CD4-positive, alpha-beta T cell treated with Interleukin-4 for 1 hour (primary cell): ENCODE measurements at places on chromosomes 1 and 21.
A peak's percentile ranks its signal among the peaks of the same experiment; 100 is the strongest.

DNA sequence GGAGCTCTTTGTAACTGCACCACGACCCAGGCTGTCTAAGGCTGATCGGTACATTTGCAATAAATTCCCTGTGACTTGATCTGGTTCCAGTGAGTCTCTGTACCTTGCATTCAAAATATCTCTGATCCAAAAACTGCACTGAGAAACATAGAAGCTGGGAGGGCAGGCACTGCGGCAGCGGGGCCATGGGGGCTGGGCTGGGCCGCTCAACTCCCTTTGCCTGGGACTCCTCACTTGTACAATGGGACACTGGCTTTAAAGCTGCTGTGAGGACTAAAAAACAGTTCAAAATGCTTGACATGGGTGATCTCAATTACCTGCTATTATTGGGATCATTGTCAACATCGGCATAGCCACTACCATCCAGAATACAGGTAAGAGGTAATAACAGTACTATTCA lies 644.0 kb downstream of the AJAP1 start:
- DNase-seq = no peak

DNA sequence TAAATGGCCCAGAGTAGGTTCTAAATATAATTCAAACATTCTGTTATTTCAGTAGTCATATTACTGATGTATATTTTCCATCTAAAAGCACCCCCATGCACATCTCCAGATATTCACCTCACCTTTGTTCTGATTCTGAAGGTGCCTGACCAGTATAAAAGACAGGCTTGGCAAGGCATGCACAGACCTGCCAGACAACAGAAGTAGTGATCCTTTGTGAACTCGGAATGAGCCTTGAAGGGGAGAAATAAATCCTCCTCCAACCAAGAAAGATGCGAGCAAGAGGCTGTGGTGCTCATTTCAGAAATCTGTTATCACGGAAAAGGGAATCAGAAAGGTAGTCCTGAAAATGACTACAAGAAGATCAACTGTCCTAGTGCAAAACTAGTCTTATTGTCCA lies 287.3 kb downstream of the VAV3 start:
- no peak for DNase-seq

GRCh38 chr1:55868026-55868425 lies 652.9 kb upstream of the USP24 start:
- no peak for DNase-seq

GRCh38 chr1:107930292-107930691 lies 34.7 kb downstream of the VAV3 start:
- no peak for DNase-seq

DNA sequence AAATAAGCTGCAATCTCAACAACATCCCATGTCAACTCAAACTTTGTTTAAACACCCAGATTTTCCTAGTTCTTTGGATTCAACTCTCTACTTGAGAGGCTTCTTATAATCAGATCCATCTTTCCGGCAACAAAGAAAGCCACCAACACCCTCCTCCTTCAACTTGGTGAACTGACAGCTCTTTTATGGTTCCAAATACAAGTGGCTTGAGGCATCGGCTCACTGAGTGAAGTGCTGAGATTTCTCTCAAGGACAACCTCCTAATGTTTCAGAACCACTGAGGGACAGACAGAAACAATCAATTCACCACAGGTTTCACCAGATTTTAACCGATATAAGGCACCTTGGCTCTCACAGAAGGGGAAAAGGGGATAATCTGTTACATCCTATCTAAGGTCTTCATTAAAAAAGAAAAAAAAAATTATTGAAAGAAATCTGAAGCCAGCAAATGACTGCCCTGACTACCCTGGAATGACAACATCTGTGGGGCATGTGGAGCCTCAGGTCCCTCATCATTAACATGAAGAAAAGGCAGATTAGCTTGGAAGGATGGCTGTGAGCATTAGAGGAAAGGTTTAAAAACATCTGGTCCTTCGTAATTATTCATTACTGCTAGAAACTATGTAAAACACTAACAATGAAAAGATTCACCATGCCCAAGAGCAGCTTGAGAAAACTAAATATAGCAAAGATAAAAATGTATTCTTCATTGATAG lies 50.9 kb downstream of the PTPN14 start:
- no peak for DNase-seq

GRCh38 chr1:2356401-2356800 lies 35.0 kb downstream of the MORN1 start:
- DNase-seq = no peak

DNA sequence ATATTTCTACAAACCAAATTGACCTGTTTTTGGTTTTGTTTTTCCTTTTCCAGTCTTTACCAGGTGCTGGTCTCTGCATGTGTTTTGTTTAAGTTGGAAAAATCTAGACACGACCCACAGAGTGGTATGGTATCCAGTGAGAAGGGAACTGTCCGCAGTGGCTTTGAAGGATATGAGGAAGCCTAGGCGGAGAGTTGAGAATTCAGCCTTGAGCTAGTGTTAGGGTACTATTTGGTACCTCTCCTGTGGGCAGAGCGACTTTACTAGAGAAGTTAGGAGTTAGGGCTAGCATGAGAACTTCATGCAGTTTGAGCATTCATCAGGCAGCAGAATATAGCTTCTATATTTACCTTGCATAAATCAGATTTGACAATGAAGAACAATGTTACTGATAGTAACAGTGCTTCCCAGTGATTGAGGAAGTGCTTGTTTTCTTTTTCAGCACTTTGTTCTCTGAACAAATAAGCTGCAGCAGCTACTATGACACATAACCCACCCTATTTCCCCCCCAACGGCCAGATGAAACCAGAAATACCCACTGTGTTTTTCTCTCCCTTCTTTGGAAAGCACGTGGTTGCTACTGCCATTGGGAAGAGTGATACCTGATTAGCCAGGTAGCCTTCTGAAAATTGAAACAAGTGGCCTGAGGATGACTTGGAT lies 19.0 kb downstream of the MRPS6 start:
- no peak for DNase-seq

DNA sequence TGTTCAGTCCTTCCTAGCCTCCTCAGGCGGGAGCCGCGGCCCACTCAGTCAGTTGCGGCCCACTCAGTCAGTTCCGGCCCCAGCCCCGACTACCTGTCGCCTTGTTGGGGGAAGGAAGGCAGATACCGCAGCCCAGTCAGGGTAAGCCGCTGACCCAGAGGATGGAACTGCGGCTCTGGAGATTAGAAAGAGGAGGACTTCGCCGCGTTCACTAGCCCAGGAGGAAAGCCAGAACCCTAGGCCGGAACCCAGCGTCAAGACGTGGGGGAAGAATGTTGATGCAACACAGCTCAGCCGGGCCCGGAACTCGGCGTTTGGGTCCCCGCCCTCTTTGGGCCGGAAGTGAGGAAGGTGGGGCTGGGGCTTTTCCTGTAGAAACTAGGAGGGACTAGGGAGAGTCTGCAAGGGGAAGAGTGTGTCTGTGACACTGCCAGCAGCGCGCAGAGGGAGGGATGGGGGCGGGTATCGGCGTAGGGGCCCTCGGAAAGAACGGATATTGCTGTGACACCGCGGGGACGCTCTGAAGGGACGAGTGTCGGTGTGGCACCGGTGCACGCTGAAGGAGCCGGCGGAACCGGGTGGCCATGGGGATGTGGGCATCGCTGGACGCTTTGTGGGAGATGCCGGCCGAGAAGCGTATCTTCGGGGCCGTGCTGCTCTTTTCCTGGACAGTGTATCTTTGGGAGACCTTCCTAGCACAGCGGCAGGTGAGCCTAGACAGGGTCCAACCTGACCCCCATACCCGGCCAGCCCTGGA lies at the start of gene ZMPSTE24:
TSS of gene ZMPSTE24 (plus strand) at position 549 of the 757 bp plus-strand sequence. CDS start at position 585, 36 bp downstream.
- DNase-seq = peak; percentile 99

DNA sequence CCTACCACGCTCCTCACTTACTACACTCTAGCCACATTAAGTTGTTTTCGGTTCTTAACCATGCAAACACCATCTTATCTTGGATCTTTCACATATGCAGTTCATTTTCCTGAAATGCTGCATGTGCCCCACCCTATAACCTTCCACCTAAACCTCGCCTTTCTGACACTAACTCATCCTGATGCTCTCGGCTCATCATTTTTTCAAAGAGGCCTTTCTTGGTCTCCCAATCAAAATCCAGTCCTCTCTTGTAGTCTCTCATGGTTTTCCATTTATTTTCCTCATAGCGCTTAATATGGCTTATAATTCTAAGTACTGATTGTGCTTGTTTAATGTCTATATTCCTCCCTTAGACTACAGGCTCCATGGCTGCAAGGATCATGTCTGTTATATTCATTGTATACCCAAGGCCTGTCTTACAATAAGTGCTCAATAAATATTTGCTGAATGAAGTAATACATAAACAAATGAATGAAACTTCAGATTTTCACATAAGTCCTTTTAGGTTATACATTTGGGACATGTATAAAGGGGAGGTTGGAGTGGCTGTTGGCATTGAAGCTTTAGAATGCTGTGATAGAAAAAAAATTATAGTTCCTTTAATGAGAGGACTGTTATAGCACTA lies 79.2 kb upstream of the CDC42BPA start:
- no peak for DNase-seq

DNA sequence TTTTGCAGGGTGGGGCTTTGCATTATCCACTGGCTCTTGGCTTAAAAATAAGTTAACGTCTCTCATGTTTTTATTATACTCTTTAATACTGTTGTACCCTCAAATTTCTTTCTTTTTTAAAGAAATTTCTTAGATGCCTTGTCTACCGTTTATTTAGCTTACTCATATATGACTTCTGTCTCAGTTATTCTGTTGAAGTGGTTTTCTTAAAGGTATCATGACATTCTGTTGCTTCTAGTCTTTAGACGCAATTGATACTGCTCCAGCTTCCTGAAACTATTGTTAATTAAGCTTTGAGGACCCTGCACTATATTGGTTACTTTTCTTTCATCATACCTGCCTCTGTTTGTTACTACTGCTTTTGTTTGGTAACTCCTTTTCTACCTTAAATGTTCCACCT lies 11.7 kb downstream of the PKN2 start:
- no peak for DNase-seq

DNA sequence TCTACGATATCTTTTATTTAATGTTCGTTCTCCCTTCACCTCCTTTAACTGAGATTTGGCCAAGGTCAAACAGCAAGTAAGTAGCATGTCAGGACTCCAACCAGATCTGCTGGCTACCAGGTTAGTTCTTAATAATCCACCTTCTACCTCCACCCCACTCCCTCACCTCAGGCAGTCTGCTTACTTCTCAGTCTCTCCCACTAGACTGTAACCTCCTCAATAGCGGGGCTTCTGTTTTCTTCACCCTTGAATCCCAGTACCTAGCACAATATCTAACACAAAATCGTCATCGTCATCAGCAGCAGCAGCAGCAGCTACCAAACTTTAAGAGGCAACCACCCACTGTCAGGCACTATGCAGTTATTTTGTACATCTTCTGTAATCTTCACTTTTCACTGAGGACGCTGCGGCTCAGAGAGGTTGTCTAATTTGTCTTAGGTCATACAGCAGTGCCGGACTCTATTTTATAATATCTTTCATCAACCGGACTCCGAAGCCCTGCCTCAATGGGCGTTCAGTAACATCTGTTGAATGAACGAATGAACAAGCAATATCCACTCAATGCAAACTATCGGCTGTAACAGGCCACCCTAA lies 859 bp upstream of the MAGI3 start:
- no peak for DNase-seq

DNA sequence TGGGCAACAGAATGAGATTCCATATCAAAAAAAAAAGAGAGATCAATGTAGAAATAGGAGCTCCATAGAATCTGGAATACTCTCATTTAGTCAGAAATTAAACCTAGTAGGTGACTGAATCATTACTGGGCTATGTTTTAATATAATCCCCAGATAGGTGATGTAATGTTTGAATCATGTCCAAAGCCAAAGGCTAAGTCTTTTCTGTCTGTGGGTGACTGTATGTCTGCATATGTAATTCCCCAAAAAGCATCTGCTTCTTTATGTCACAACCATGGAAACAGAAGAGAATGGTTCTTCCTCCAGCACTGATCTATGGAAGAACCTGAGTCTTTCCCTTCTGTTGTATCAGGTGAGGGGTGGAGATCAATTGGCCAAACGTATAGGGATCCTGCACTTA lies 5.8 kb downstream of the LAMC2 start:
- DNase-seq = no peak

DNA sequence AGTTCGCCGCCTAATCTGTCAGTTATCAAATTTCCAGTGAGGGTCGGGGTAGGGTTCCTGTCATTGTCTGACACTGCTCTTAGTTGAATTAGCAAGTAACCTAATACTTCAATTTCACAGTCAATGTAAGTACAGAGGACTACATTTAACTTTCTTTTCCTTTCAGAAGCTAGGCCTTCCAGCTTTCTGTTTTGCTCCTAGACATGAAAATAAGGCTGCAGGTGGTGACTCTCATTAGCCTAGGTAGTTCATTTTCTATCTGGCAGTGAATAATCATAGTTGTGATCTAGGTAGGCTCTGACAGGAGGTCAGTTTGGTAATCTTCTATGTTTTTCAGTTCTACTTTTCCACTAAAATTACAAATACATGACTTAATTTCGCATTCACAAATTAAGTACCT lies 783.1 kb downstream of the MRPL39 start:
- no peak for DNase-seq

GRCh38 chr1:17212487-17213121 lies 7.7 kb downstream of the PADI1 start:
- peak; percentile 76 for DNase-seq

GRCh38 chr1:228277491-228278431 lies 69.9 kb downstream of the OBSCN start:
- DNase-seq = no peak

DNA sequence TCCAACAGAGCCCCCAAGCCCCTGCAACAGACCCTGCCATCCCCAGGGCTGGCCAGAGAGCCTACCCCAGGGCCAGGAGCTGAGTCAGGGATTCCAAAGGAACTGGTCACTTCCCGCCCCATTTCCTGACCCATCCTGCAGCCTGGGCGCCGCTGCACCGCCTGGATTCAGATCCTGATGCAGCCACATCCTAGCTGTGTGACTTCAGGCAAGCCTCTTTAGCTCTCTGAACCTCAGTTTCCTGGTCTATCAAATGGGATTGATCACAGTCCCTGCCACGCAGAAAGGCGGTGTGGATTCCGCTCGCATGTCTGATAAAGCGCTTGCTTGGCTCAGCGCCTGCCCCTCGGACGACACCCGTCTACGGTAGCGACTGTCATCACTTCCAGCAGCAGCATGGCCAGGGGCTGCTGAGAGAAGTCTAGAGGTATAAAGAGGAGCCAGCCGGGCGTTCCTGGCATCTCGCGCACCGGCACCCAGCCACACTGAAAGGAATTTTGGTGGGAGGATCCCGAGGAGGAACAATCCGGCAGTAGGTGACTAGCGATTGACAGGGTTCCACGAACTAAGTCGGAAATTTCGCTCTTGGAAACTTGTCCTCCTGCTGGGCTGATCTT lies 10.1 kb downstream of the EPHA2 start:
- DNase-seq = no peak

- no peak for DNase-seq
Measured at GRCh38 chr21:34973685-34974084, 75.4 kb downstream of the RUNX1 start.

GRCh38 chr1:201245082-201245481 lies 38.2 kb upstream of the PKP1 start:
- DNase-seq = no peak

GRCh38 chr1:161068306-161069234 lies 1.1 kb downstream of the ARHGAP30 start:
- DNase-seq = peak; percentile 93

GRCh38 chr1:101588677-101589076 lies 351.9 kb downstream of the S1PR1 start:
- DNase-seq = no peak

- DNase-seq = no peak
Measured at GRCh38 chr1:76862447-76862846, 4.8 kb upstream of the ST6GALNAC5 start.

- DNase-seq = no peak
Measured at GRCh38 chr1:105027838-105028471, 1278.3 kb downstream of the AMY1C start.
